ENCODE measurements at places on chromosomes 2 and 18. TPM values are rescaled to one million over a fixed set of nuclear protein-coding genes. Genes with fewer than 3 reads are reported as not detected.
A peak's percentile ranks its signal among the peaks of the same experiment; 100 is the strongest.

DNA sequence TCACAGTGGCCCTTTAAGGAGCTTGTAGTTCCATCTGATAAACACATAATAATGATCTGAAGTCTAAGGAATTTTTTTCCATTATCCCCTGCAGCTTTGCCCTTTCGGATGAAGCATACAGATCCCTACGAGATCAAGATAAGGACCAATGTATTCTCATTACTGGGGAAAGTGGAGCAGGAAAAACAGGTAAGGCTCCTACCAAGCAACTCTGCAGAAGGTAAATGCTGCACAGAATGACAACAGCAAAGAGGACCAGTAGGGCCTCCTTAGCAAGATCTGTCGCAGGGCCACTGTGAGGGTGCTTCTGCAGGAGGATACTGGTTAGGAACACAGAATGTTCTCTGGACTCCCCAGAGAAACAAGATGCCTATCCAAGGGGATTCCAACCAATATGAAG lies 84.6 kb downstream of the MYO1B start:
- DNase-seq, result no peak

GRCh38 chr2:9749546-9750223 lies 93.6 kb upstream of the TAF1B start:
- DNase-seq, result no peak

- DNase-seq, result peak; percentile 0
Measured at GRCh38 chr2:30269771-30270145, 38.4 kb downstream of the LBH start.

- no peak for DNase-seq
Measured at GRCh38 chr18:48740851-48741485, 202.1 kb downstream of the CTIF start.

GRCh38 chr2:961786-962185 lies 11.1 kb downstream of the SNTG2 start:
- no peak for DNase-seq

GRCh38 chr2:150212722-150213171 lies 274.7 kb downstream of the RND3 start:
- DNase-seq, result no peak

- no peak for DNase-seq
Measured at GRCh38 chr18:62738639-62739038, 23.3 kb downstream of the PHLPP1 start.

- no peak for DNase-seq
Measured at GRCh38 chr2:37622450-37623100, 48.9 kb downstream of the CDC42EP3 start.

GRCh38 chr2:203021991-203022390 lies 7.3 kb downstream of the NBEAL1 start:
- no peak for DNase-seq

- no peak for DNase-seq
Measured at GRCh38 chr2:65658881-65659280, 226.5 kb upstream of the SPRED2 start.

- no peak for DNase-seq
Measured at GRCh38 chr2:144334551-144334950, 185.4 kb downstream of the ZEB2 start.

DNA sequence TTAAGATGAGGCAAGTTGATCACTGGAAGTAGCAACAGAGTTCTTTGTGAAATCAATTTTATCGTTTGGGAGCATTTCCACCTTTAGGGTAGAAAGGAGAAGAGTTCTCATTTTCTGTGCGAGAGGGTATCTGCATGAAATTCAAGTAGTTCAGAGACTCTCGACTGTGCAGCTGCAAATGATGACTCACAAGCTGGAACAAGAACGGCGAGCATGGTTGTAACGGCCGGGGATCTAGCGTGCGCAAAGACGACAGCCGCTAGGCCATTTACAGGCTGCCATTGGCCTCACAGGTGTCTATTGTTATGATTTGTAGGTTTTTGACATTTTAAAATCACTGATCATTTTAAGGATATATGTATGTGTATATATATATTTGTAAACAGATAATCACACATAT lies 5.2 kb downstream of the KLHL29 start:
- DNase-seq, result no peak

GRCh38 chr2:70258532-70258875 lies 567 bp downstream of the PCYOX1 start:
- no peak for DNase-seq

DNA sequence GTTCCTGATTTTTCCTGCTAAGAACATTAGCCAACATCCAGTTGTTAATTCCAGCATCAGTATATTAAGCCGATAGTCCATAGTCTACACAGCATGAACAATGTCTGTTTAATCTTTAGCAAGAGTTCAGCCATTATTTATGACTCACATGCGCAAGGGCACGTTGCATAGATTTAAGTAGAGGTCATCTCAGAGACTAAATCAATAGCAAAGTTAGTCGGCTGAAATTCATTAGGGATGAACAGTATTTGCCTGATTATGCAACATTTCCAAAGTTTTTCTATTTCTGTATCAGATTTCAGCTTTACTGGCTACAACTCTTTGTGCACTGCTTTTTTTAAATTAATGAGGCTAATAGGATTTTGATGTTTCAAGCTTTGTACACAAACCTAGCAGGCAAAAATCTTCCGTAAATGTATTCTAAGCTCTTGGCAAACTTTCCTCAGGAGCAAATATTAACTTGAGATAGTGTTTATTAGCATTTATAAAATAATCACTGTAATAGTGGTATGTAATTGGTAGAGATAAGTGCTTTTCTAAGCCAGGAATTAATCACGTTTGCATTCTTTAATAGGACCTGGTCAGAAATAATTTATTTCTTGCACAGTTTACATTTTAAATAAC lies 578.7 kb upstream of the ID2 start:
- DNase-seq, result no peak

CFC1 gene
- not detected for total RNA-seq

RBM44 gene
- total RNA-seq, result 0.52 TPM

DES gene
- not detected for total RNA-seq

MAB21L4 gene
- total RNA-seq, result not detected
